ENCODE measurements at places on chromosomes 5 and 9.

DNA sequence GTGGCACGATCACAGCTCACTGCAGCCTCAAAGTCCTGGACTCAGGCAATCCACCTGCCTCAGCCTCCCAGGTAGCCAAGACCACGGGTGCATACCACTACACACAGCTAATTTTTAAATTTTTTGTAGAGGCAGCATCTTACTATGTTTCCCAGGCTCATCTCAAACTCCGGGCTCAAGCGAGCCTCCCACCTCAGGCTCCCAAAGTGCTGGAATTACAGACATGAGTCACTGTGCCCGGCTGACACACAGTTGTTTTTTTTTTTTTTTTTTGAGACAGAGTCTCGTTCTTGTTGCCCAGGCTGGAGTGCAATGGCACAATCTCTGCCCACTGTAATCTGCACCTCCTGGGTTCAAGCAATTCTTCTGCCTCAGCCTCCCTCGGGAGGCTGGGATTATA is 70.1 kb upstream of the CNOT6 start:
- DNase-seq, result no peak

DNA sequence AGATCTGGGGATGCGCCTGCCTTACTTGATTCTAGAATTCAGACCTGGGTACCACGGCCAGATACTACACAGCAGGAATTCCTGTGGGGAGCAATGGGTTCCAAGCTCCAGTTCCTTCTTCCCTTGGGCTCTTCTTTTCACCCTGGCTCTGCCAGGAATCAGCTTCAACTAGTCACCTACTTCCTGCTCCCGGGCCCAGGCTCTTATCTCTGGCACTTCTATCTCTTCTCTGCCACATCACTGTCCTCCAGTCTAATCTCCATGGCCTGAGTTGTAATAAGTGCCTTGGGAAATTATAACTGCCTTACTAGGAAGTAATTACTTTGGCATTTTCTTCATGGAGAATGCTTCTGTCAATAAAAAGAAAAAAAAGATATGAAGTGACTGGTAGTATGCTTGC is 26.2 kb upstream of the SERINC5 start:
- DNase-seq, result no peak

DNA sequence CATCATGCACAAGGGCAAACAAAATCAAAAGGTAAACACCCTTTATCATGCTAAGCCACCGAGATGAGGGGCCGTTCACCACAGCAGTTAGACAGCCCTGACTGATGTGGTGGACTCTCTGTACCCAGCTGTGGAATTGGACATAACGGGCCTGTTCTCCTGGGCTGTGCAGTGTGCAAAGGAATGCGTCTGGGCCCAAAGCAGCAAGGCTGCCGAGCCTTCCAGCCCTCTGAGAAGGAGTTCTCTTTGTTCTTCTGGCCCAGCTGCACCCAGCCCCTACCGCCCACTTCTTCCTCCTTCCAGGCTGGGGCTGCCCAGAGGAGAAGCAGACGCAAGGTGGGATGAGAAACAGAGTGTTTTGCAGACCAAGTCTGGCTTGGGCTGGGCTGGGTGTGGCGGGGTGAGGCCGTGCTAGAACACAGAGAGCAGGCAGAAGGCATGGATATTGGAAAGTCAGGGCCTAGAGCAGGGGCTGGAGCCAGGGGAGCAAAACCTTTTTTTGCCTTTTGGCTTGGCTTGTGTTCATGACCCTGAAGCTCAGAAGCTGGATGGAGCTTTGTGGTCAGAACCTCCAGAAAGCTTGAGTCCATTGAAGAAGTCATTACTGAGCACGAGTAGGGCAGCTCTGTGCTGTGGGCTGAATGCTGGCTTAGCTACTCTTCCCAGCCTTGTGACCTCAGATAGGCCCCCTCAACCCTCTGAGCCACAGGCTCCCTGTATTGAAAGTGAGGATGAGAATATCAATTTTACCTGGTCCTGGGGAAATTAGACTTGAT is 49.8 kb upstream of the SH3PXD2B start:
- no peak for DNase-seq

- DNase-seq, result no peak
These were observed 154.7 kb downstream of the KIAA0825 start for GRCh38 chr5:94463739-94464138.

GRCh38 chr5:164204338-164204946 is 699.0 kb downstream of the MAT2B start:
- DNase-seq, result no peak

DNA sequence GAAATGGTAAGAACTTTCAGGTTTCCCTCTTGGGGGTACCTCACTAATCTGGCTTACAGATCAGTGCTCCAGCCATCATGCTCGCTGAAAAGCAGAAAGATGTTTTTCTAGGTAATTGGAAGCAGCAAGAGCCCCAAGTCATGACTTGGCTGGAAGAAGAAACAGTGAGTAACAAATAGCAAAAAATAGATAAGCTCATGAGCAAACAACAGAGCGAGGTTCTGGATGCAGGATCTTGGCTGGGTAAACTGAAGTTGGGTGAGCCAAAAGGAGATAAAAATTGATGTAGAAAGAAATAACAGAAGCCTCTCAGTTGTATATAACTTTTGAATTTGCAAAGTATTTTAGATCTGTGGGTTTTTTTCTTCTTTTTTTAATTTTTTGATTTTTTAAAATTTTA is 110.1 kb downstream of the INSYN2B start:
- no peak for DNase-seq

GRCh38 chr5:107436201-107436600 is 234.5 kb downstream of the EFNA5 start:
- DNase-seq, result no peak

DNA sequence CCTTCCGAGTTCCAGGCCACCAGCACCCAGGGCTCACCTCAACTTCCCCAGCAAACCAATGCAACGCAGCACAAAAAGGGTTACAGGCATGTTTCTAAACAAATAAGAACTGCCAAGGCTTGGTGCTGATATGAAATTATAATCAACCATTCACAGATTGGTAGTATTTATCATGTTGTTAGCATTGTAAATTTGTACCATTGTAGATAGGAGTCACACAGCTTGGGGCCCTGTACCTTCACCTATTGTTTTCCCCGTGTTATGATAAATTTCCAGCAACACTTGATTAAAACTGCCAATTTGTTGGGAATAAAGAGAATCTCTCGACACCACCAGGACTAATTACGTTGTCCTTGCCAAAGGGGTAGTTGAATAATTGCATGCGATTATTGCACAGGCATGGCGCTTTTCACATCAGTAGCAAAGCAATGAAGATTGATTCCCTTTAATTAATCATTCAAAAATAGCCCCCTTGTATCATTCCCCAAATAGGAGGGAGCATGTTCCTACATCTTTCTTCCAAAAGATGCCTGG is 454.1 kb downstream of the ZNF608 start:
- DNase-seq, result no peak

GRCh38 chr9:129889122-129889940 is 54.1 kb downstream of the USP20 start:
- no peak for DNase-seq

GRCh38 chr9:116181853-116182610 is 28.4 kb downstream of the PAPPA start:
- DNase-seq, result no peak

GRCh38 chr5:111337688-111338087 is 113.5 kb downstream of the CAMK4 start:
- no peak for DNase-seq

DNA sequence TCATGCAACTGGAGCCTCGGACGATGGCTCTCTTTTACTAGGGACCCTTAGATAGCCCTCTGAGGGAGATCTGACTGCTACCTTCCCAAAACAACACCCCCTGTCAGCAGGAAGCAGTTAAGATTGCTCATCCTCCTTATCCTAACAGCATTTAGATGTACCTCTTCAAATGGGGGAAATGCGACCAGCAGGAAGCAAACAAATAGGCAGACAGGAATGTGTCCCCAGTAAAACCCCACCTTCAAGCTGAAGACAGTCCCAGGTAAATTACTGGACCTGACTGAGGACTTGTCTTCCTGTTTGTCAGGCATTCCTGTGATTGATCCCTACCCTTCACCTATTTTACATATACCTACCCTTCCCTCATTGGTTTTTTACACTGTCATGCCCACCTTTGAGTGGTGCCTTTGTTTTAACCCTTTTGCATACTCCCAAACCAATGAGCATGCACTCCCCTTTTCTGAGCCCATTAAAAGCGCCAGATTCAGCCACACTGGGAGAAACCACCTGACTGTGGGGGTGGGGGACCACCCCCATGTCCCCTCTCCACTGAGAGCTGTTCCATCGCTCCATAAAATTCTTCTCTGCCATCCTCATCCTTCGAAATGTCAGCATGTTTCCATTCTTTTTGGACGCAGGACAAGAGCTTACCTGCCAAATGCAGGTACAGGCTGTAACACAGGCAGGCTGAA is 954.0 kb upstream of the CDH6 start:
- no peak for DNase-seq

DNA sequence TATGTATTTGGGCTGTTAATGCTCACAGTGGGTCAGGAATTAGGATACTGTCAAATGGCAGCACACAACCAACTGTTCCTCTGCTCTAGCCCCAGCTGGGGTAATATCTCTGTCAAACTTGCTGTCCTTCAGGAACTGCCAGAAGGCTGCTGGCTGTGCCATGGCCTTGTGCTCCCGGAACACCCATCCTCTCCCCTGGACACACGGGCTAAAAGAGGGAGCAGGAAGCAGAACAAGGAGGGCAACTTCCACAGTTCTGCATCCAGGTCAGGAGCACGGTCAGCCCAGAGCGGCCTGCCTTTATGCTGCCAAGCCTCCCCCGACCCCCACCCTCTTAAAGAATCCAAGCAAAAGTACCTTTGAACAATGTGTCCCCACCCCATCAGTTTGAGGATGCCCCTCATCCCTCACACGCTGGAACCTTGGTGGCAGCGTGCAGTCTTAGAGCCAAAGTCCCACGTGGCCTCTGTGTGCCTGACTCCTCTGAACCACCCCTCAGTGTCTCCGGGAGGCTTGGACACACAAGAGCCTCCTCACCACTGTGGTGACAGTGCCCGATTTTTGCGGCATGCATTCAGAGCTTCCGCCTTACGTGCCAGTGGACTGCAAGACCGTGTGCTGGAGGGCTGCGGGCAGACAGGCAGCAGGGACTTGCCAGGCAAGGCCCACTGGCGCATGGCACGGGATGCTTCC is 60.8 kb downstream of the PSMB7 start:
- DNase-seq, result no peak

GRCh38 chr9:19619221-19619620 is 169.6 kb downstream of the SLC24A2 start:
- no peak for DNase-seq

- DNase-seq, result no peak
These were observed 222.8 kb downstream of the HSPA4 start for GRCh38 chr5:133274597-133274935.

DNA sequence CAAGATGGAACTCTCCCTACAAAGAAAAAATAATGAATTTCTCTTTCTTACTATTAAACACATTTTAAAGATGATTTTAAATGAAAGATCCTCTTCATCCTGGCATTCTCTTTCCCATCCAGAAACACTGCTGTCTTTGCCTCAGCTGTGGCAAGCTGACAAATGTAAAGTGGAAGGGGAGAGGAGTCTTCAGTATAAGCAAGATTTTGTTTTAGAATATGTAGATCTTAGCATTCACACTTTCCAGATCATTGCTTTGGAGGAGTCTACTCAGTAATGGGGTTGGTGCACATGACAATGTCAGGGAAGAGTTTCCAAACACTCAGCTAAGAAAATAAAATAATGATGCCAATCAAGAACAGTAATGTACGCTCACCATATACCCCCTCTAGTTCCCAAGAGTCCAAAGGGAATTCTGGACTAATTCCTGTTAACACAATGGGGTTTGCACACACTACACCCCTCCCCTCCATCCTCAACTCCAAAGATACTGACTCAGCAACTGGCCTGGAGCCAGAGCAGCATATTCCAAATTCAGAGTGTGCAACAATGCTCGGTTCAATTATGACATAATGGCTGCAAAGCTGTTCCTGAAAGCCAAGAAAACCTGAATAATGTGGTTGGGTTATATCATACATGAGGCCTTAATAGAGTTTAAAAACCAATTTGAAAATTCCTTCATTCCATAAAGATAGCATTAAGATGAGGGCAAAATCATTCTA is 4.6 kb downstream of the C5orf63 start:
- no peak for DNase-seq

DNA sequence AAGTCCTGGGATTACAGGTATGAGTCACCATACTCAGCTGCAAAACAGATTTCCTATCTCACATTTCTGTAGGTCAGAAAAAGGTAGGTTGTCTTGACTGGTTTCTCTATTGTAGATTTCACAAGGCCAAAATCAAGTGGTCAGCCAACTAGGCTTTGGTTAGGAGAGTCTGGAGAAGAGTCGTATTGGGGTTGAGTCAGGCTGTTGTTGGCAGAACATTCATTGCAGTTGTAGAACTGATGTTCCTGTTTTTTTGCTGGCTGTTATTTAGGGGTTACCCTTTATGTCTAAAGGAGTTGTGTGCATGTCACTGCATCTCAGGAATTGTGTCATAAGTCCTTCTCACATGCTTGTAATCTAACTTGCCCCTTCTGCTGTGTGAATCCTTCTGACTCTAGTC is 814.2 kb upstream of the GRAMD2B start:
- no peak for DNase-seq

- DNase-seq, result no peak
These were observed 411.9 kb upstream of the ARRDC3 start for GRCh38 chr5:91794856-91795548.

DNA sequence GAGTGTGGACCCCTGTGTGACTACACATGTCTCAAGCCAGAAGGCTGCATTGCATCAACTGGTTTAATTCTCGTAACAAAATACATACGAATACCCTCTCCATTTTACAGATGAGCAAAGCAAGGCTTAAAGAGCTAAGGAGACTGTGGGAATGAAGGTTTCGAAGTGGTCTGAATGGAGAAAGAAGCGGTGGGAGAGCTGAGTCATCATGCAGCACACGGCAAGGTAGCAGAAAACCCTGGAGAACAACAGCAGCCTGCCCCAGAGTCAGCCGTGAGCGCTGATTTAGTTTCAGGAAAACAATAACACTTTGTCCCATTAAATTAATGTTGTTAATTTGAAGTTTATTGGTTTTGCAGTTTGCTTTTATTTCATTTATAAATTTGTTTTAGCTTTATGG is 223.8 kb downstream of the HSPA4 start:
- no peak for DNase-seq

- DNase-seq, result no peak
These were observed 324.8 kb downstream of the BNC2 start for GRCh38 chr9:16545639-16546038.

DNA sequence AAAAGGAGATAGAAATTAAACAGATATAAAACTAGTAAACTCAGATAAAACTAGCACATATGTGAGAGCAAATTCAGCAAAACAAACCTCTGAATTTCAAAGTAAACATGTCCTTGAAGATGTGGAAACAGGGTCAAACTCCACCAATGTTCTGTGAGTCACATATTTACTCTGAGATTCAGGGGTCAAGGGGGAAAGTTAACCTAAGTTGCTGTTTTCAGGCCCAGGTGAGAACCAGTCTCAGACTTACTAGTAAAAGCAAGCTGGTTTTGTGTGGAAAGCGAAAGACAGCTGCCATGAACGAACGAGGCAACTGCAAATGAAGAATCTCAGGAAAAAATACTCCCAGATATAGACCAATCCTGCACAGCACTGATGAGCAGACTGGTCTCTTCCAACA is 29.0 kb downstream of the PSMB7 start:
- DNase-seq, result no peak
